ENCODE measurements at places on chromosomes 5 and 9.
A peak's percentile ranks its signal among the peaks of the same experiment; 100 is the strongest.

DNA sequence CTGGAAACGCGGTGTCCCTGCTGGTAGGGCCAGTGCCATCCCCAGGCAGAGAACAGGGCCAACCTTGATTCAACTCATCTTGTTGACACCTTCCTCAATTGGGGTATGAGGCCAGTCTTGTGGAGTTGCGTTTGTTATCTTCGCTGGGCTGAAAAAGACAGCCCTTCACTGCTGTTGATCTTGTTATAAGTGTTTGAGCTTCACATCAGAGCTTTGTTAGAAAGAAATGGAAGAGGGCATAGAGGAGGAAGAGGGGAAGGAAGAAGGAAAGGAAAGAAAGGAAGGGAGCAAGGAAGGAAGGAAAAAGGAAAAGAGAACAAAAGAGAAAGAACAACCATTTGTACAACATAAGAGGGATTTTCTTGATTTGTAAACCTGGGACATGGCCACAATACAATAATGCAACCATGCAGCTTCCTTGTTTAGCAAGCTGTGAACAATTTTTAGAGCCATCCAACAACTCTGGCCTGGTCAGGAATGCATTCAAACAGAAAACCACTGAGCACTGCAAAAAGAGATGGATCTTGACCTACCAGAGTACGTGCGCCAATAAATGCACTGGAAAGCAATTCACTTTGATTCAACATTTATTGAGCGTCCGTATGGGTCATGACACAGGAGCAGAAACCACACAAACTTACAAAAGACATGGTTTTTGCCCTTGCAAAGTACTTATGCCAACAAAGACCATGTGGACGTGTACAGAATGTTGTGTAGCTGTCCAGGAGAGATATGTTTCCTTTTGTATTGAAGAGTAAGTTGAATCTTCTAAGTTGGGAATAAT lies 152.9 kb downstream of the TLE1 start:
- DNase-seq = no peak

GRCh38 chr5:107779437-107779836 lies 108.7 kb upstream of the EFNA5 start:
- no peak for DNase-seq

- no peak for DNase-seq
These were observed 28.3 kb downstream of the TDRD7 start for GRCh38 chr9:97440160-97440559.

- no peak for DNase-seq
These were observed 13.9 kb upstream of the SELENOP start for GRCh38 chr5:42825422-42826148.

- DNase-seq = peak; percentile 5
These were observed 147.1 kb downstream of the ZNF608 start for GRCh38 chr5:124599028-124599973.

DNA sequence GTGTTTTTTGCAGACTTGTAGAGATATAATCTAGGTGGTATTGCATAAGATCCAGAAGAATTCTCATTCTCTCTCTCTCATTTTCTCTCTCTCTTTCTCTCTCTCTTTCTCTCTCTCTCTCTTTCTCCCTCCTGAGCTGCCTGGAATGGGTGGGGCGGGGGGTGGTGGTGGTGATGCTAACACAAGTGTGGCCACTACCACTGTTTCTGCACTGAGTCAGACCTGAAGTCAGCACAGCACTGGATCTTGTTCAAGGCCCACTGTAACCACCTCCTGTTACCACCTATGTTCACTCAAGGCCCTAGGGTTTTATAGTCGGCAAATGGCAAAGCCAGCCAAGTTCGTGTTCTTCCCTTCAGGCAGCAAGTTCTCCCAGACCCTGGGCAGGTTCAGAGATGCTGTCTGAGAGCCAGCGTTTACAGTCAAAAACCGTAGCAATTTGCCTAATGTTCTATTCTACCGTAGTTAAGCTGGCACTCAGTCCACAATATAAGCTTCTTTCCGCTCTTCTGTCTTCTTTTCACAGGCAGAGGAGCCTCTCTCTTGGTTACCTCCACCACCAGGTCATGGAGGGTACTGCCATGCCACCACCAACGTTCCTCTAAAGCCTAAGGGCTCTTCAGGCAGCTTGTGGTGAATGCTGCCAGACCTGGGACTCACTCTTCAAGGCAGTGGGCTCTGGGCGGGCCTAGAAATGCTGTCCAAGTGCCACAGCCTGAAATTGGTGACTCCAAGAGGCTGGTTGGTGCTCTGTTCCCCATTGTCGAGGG lies 235.7 kb upstream of the PRR16 start:
- DNase-seq = peak; percentile 14

DNA sequence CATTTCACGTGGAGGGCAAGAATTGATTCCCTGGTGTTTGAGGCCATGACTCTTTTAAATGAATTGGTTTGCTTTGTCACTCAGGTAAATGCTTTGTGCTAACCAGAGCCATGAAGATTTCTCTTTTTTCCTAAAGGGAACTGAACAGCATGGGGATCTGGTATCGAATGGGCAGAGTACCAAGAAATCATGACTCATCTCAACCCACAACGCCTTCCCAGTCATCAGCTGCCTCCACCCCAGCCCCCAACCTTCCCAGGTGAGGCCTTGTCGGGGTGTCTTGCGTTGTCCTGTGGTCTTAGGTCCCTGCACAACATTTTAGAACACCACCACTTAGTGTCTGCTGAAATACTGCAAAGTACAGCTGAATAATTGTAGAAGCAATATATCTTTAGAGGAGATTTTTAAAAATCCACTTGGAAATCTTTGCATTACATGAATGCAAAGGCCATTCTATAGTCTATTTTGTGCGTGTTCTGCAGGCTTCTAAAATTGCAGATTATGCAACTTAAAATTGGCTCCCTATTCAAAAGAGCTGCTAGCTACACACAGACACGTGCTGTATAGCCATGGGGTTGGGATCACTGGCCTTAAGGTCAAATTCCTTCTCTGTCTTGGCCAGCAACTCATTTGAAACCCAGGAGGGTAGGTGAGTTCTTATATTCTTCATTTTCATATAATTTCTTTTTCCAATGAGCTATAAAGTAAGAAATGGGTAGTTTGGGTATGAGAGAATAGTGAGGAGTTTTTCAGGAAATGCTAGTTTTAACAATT lies 69.0 kb downstream of the MVB12B start:
- peak; percentile 71 for DNase-seq

GRCh38 chr9:110192531-110193261 lies 15.3 kb downstream of the C9orf152 start:
- peak; percentile 92 for DNase-seq

DNA sequence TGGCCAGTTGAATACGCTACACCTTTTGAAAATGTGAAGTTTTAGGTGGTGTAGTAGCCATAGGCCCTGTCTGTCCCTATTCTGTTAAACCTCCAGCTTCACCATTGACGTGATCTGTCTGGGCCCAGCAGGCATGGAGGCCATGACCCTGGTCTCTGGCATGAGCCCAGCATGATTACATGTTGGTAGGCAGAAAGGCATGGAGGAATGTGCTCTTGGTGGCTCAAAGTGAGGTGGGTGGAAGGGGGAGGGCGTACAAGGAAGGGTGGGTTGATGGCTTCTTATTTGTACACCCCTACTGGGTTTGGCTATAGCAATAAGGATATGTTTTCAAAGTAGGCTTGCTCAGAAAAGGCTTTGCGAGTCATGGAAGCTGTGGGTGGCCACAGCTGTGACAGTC lies 23.7 kb downstream of the RALGPS1 start:
- DNase-seq = no peak

DNA sequence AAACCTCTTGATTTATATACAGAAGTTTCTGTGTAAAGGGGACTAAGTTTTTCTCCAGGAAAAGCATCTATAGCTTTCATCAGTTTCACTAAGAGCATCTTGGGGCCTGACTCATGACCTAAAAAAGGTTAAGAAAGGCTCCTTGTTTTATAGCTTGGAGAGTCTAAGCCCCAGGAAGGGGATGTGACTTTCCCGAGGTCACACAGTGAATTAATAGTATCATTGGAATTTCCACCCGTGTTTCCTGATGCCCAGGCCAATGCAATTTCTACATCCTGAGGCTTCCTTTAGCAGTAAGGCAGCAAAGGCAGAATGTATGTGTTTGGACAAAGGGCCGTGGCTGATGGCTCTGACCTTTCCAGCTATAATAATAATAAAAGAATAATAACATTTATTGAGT lies 8.6 kb downstream of the MORN5 start:
- DNase-seq = peak; percentile 6

DNA sequence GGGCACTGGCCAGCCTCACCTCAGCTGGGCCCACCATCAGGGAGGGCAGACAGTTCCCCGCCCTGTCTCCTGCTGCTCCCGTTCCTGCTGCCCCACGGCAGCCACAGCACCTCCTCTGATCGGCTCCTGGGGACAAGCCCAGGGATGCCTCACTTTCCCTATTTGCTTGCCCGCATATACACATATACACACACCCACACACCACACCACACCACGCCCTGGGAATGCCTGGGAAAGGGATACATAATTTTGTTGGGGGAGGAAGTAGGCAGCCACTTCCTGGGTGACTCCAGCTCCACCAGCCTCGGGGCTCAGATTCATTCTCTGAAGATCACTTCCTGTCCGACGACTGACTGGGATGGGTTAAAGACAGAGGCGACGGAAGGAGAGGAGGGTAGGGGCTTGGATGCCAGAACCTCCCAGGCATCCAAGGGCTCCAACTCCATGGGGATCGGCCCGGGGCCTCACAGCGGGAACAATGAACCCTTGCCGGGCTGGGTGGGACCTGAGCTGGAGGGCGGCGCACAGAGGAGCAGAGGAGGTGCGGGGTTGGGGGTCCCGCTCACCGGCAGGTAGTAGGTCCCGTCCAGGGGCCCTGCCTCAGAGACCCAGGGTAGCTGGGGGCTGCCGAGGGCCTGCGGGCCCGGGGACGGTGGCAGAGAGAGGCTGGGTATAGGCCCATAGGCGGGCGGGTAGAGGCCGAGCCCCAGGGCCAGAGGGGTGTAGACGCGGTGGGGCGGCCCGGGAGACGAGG lies 2.0 kb upstream of the MZB1 start:
- DNase-seq = peak; percentile 46

- peak; percentile 61 for DNase-seq
These were observed 617.4 kb downstream of the SLCO4C1 start for GRCh38 chr5:101678481-101679193.

All from fibroblast of mammary gland (primary cell).